ENCODE measurements at places on chromosomes 5 and 9.

GRCh38 chr5:131416729-131417128, 152.9 kb downstream of the CDC42SE2 start:
- DNase-seq, result no peak

DNA sequence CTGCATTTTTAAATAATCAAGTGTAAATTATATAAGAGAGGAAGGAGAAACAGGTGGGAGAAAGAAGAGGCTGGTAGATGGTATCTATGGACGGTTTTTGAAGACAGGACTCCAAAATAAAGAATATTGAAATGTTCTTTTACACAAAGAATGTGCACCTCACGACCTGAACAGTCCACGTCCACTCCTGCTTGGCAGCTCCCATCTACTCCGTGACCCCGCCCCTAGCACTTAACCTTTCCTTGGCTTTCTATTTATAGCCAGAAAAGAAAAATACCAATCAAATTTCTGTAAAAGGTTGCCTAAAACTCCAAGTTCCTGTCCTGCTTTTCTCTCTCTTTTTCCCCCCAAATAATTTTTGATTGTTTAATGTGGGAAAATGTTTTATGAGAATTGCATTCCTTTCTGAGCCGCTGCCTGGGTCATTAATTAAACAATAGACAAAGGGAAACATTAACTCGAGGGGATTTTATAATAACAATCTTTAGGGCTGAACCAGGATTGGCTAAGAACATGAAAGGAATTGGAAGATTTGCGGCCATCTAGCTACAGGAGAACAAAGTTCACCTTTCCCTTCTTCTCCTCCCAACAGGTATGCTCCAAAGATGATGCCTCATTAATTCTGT, 173.6 kb upstream of the MAP3K1 start:
- no peak for DNase-seq

DNA sequence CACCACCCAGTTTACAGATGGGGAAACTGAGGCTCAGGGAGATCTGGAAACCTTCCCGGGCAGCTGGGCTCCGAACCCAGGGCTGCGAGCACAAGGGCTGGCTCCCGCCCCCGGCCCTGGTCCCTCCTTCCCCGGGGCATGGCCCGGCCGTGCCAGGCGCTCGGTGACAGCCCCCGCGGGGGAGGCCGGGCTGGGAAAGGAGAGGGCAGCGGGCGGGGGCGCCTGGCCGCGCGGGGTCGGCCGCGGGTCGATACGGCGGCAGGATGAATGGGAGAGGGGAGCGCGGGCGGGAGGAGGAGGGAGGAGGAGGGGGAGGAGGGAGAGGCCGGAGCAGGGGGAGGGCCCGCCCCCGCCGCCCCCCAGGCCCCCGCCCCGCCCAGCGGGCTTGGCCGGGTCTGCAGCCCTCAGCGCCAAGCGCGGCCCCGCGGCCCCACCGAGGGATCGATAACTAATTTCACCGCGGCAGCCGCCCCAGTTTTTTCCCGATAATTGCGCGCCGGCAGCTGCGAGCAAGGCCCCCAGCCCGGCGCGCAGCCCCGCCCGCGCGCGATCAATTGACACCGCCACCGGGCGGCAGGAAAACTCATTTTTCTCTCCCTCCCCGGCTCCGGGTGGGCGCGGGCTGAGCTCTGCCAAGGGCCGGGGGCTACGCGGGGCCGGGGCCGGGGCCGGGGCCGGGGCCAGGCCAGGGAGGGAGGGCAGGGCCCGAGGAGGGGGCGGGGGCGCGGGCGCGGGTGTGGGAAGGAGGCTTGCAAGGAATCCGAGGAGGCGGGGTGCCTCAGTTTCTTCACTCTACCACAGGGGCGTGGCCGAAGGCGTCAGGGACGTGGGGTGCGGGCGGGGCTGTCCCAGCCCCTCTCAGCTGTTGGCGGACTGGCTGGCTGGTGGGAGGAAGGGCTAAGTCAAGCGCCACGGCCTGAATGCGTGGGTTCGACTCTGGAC, 52.1 kb downstream of the C9orf50 start:
- no peak for DNase-seq

- DNase-seq, result no peak
Measured at GRCh38 chr9:134265078-134265477, 61.2 kb upstream of the RXRA start.

DNA sequence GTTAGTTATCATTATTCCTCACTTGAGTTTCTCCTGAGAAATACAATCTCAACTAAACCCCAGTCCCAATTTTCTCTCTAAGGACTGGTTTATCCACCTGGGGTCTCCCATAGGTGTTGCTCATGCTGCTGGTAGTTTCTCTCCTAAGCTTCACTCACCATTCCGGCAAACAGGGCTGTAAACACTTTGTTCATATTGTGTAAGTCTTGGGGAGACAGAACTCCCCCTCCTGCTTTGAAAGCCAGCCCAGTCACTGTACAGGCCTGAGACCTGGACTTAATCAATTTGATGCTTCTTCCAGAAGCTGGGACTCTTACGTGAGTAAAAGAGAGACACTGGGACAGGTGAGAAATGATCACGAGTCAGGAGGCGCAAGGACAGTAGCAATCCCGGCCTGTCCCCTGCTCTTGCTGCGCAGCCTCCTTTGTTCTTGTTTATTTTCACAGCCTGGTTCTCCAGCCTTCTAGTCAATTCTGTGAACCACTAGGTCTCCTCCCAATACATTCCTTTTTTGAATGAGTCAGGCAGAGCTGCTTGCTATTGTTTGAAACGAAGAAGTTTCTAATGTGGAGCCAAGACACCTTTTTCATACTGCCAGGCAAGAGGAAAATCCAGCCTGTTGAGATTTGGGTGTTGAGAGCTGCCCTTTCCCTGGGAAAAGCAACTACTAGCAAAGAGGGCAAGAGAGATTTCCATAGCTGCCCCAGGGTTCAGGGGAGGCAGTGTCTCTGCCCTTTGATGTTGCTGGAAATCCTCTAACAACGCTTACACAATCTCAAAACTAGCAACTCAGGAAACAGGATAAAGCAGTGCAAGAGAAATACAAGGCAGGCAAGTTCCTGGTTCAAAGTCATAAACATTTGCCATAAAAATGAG, 9.2 kb upstream of the SHROOM1 start:
- DNase-seq, result no peak

DNA sequence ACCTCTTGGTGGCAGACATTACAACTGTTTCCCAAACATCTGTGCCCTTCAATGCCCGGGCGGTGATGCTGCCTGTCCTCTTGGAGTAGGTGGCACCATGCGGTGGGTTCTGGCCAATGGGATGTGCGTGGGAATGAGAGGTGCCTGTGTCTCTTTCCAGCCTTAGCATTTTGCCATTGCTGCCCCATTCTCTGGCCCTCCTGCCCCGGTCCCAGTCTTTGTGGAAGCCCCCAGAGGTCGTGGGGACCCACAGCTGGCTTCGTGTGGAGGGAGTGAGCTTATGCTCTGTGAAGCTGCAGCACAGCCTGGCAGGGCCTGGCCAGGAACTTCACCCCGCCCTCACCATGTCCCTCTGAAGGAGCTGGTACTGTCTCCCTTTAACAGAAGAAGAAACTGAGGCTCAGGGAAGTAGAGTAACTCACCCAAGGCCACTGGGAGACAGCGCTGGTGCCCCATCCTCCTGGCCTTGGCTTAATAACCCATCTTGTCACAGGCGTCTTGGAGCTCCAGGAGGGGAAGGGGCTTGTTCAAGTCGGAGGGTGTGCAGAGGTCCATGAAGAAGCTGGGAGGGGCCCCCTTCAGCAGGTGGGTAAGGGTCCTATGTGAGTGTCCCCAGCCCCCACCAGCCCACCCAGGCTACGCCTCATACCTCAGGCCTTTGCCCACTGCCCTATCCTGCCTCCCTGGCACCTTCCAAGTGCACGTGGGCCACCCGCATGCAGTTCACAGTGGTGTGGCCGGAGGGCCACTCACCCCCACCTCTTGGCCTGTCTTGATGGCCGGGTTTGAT, 173.6 kb downstream of the GAPVD1 start:
- no peak for DNase-seq

- DNase-seq, result no peak
Measured at GRCh38 chr5:149646564-149646963, 65.3 kb downstream of the ARHGEF37 start.

DNA sequence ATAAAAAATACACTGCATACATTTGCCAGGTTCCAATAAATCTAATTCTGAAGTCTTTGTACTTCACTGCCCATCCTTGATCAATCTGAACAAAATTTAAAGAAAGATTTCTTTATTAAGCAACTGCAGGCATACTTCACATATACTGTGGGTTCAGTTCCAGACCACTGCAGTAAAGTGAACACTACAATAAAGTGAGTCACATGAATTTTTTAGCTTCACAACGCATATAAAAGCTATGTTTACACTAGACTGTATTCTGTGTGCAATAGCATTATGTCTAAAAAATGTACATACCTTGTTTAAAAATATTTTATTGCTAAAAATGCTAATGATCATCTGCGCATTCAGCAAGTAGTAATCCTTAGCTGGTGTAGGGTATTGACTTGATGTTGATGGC, 52.1 kb downstream of the SSBP2 start:
- DNase-seq, result no peak

DNA sequence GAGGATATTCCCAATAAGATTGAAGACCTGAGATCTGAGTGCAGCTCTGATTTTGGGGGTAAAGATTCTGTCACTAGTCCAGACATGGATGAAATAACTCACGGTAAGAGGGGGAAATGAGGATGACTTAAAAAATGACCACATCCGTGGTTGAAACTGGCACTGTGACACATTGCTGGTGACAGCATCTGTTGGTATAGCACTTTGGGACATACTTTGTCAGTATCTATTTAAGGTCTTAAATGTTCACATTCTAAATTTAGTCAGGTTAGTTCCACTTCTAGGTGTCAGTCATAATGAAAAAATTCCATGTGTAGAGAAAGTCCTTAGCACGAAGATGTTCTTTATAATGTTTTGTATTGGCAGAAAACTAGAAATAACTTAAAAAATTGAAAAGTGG, 70.9 kb downstream of the GAPVD1 start:
- DNase-seq, result no peak

- DNase-seq, result no peak
Measured at GRCh38 chr5:56734091-56734694, 81.2 kb upstream of the MAP3K1 start.

DNA sequence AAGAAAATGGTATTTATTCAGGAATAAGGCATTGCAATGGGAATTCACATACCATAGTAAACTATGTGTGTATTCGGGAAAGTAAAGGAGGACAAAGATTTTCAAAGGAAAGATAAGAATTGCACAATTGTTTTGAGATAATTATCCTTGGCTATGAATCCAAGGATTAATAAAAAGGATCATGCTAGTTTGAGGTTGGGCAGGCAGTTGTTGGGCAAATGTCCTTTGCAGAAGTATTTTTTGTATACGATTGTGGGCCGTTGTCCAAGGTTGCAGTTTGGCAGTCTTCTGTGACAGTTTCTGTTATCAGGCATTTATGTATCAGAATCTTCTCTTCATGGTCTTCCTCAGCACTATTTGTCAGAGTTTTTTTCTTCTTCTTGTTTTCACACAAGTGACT, 10.6 kb upstream of the UBAP2 start:
- DNase-seq, result no peak

DNA sequence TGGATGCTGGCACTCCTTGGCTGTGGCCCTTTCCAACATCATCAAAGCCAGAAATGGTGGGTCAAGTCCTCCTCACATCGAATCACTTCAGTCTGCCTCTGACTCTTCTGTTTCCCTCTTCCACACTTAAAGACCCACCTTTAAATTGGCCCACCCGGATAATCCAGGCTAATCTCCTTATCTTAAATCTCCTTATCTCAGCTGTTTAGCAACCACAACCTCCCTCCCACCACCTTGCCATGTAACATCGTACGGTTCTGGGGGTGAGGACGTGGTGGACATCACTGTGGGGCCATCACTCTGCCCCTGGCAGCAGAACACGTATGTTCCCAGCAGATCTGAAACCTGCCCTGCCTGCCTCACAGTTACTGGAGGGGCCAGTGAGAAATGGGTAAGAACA, 11.5 kb downstream of the IGFBPL1 start:
- no peak for DNase-seq

DNA sequence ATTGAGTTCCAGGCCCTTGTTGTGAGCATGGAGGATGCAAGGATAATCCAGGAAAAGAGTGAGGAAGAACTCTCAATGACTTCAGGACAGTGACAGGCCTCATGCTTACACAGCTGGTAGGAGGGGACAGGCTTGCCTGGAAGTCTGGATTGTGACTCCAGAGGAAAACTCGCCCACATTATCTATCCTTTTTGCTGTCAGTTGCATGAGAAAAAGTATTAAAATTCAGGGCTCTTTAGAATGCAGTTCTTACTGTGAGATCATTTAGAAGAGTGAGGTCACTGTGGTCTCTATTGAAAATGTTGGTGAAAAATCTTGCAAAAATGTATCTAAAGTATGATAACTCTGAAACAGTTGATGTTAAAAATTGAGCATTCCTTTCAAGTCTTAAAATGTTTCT, 30.5 kb downstream of the NTRK2 start:
- DNase-seq, result no peak

DNA sequence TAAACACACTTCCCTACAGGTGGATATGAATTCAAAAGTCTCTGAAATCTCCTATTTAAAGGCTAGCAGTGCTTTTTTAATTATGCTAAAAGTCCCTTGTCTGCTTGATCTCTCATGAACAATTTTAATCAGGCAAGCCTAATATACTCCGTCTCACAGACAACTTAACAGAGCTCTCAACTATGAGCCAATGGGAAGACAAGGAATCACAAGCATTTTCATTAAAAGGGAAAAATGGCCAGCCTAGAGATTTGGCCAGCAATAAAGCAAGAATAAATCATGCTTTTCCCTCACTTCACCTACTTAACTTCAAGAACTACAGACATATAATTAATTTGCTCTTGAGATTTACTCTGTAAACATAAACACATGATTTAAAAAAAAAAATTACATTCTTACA, 78.0 kb downstream of the RFX3 start:
- DNase-seq, result no peak

GRCh38 chr5:31900296-31900865, 261.4 kb downstream of the PDZD2 start:
- DNase-seq, result no peak

- DNase-seq, result no peak
Measured at GRCh38 chr9:131636593-131636992, 91.3 kb downstream of the PRRT1B start.

GRCh38 chr5:158607088-158607487, 492.6 kb downstream of the EBF1 start:
- DNase-seq, result no peak

DNA sequence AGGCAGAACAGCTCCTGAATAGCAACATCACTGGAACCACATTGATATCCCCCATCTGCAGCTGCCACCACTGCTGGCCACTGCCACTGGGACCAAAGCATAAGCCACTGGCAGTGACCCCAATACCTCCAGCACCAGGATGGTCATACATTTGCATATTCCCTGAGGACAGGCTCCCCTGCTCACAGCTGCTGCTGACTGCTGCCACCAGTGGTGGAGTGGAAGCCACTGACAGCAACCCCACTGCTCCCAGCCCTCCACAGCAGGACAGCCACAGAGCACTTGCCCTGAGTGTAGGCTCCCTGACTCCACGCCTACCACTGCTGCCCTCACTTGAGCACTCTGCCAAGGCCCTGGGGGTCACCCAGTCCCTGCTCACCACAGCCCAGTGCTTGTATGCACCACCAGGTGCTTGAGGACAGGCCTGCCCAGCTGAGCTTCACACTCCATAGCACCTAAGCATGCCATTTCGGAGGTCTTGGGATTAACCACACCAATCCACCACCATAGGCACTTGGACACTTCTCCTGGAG, 327.4 kb upstream of the RPS23 start:
- DNase-seq, result no peak
